Fibroblast of pulmonary artery (primary cell): ENCODE measurements at places on chromosomes 3 and 15.
A peak's percentile ranks its signal among the peaks of the same experiment; 100 is the strongest.

DNA sequence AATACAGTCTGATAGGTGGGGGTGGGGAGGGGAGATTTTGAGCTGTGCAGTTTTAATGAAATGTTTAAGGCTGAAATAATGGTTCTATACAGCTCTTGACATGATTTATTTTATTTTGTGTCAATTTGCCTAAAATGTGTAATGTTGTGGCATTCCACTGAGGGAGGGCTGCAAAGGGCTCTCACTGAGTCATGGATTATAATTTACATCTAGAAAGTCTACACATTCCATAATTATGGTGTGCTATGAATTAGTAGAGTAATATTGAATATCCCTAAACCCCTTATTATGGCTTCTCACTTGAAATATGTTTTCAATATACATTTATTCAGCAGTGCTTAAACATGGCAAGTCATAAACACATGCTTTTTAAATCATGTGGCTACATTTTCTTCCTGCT is 103.9 kb downstream of the RARB start:
- DNase-seq, result no peak

DNA sequence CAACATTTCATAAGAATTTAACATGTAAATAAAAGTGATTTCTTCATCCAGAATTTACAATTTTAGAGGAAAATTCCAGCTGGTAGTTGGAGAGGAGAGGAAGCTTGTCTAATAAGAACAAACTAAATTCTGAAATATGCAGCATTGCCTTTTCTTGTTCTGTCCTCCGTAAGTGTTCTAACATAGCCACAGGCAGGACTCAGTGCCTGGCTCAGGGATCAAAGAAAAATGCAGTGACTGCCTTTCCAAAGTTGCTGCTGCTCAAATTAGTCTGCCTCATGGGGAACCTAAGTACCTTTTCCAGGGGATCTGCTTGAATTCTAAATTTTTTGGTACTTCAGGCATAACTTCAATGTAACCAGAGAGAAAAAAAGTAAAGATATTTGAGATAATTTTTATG is 713.0 kb upstream of the CADM2 start:
- no peak for DNase-seq

DNA sequence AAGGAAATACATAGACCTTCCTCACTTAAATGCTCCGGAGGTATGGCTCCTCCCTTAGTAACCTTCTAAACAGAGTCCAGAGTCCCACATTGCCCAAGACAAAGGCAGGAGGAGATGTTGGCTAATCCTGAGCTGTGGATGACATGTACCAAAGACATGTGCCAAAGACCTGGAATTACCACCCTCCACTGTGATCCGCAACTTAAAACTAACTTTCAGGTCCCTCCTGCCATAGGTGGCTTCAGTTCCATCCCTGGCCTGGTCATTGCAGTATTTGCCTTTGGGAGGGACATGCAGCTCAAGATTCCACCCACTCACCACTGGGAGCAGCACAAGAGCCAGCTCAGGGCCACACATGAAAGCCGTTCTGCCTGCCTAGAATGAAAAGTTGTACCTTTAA is 28.0 kb downstream of the MYZAP start:
- no peak for DNase-seq

DNA sequence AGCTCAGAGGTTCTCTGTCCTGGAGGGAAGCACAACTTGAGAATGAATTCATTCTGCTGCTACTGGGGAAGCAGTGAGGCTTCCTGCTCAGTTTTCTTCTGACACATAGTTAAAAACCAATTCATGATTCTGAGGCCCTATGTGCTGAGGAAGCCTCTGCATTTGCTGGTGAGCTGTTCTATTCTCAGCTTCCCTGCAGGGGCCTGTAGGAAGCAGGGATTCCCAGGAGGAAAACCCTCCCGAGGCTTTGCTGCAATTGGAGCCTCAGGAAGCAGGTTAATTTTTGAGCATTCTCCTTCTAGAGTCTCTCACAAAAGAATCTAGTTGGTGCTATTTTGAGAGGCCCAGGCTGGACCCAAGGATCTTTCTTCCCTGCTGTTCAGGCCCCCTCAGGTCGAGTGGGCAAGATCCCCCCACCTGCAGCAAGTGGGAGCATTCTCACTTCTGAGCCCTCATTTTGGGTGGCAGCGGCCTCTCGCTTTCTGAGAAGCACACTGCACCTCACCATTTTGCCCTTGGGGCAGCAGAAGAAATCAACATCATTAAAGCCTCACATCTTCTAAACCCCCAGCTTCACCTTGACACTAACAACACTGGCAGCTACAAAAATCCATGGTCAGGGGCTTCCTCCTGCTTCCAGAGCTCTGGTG is 197.5 kb upstream of the TSC22D2 start:
- DNase-seq, result no peak

DNA sequence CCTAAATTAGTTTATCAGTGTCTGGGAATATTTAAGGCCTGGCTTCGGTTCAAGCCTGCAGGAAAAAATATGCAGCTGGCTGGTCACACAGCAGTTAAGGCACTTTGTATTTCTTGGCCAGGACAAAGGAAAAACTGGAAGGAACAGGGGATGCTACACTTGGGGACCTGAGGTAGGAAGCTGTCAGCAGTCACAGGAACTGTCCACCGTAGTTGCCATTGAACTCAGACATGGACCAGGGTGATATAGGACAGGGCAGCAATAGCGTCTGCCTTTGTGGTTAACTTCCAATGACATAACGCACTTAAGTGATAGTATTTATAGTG is 49.1 kb downstream of the NR1D2 start:
- DNase-seq, result peak; percentile 4
